ENCODE measurements at places on chromosomes 3 and 15.

- no peak for DNase-seq
Measured at GRCh38 chr15:54829821-54830220, 366.9 kb downstream of the RSL24D1 start.

- DNase-seq = no peak
Measured at GRCh38 chr3:125645616-125646015, 50.3 kb upstream of the OSBPL11 start.

DNA sequence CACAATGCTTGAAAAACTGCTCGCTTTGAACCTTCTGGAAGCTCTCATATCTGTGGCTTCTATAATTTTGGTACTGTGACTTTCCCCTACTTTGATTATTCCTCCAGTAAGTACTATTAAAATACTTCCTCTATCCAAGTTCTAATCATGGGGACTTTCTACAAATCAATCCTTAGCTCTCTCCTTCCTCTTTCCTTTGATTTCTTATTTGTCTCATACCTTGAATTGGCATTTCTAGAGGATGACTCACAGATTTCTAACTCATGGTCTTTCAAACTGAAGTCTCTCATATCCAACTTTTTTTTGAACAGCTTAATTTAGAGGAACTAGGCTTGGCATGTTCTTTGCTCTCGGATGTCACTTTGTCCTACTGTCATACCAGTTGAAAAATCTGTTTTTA is 241.8 kb downstream of the TBC1D5 start:
- DNase-seq = no peak

GRCh38 chr3:42476225-42477125 is 26.0 kb upstream of the VIPR1 start:
- no peak for DNase-seq

DNA sequence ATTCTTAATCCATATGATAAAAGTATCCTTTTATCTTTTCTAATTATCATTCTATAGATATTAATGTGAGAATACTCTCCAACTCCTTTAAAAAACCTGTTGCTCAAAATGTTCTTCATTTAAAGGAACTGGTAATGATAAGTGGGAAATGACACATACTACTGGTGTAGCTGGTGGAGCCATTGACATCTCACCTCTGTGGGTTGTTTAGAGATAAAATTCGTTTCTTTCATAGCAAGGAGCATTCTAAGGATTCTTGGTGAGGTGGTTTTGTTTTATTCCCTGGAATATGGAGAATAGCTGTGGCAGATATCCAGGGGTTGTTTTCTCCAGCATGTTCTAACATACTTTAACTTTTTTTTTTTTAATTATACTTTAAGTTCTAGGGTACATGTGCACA is 299.8 kb upstream of the THBS1 start:
- DNase-seq = no peak

Measured in NCI-H1436 (cell line).